ENCODE measurements at places on chromosomes 6 and 20.

- DNase-seq, result no peak
Observed at GRCh38 chr6:30207619-30208295, 5.4 kb downstream of the TRIM26 start.

DNA sequence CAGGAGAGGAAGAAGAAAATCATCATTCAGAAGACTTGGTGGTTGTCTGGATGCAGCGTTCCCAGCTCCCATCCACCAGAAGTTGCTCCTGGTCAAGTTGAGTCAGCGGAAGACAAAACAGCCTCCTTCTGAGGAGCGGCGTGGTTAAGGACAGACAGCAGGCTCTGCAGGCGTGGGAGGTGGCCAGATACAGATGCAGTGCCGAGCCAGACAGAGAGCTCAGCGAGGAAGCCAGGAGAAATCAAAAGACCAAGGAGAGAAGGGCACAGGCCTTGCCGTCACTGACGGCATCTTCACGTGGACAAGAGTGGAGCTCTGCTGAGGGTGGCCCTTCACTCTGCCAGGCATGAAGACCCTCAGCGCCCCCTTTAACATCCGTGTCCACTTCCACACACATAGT, 158.5 kb downstream of the THBS2 start:
- DNase-seq, result no peak

- no peak for DNase-seq
Observed at GRCh38 chr20:36818861-36819260, 45.3 kb upstream of the DSN1 start.

GRCh38 chr6:71498638-71499037, 210.0 kb downstream of the OGFRL1 start:
- DNase-seq, result no peak

- peak; percentile 74 for DNase-seq
Observed at GRCh38 chr6:16109659-16110305, 19.1 kb upstream of the MYLIP start.

Measured in gastrocnemius medialis (tissue), 4 donors.